ENCODE measurements at places on chromosomes 3 and 15. TPM values are rescaled to one million over a fixed set of nuclear protein-coding genes. Genes with fewer than 3 reads are reported as not detected.

Gene CTXND1
- total RNA-seq = 4.3 TPM

Gene GLT8D1
- 19.8 TPM for total RNA-seq

Gene REC114
- total RNA-seq = not detected

Gene TMEM158
- total RNA-seq = not detected

Gene CPEB1
- total RNA-seq = not detected

Gene TMEM44
- 20.9 TPM for total RNA-seq

Gene LRRC57
- total RNA-seq = 14.5 TPM

Gene LARP6
- total RNA-seq = 11.4 TPM

Gene LOXL1
- 48.4 TPM for total RNA-seq

Gene PCOLCE2
- total RNA-seq = 26.9 TPM

Gene GORASP1
- total RNA-seq = 53.1 TPM

Gene PIGZ
- 125 TPM for total RNA-seq

Gene DNAH1
- total RNA-seq = 6.1 TPM

Gene C3orf20
- total RNA-seq = not detected

Gene CNTN6
- not detected for total RNA-seq

Gene SYNPR
- 0.29 TPM for total RNA-seq

Gene SHF
- total RNA-seq = 0.43 TPM

Gene ZNF80
- total RNA-seq = not detected

Gene CHST14
- total RNA-seq = 14.6 TPM

Gene HRG
- total RNA-seq = not detected

Gene CX3CR1
- 0.37 TPM for total RNA-seq

Gene HRH1
- 0.29 TPM for total RNA-seq

Gene ZNF774
- total RNA-seq = 2.6 TPM

Gene PLEKHO2
- 15.2 TPM for total RNA-seq

Gene SKOR1
- total RNA-seq = 5.8 TPM

Gene CCRL2
- total RNA-seq = not detected

Gene AGBL1
- not detected for total RNA-seq

Gene TEX9
- 1.8 TPM for total RNA-seq

Gene CORO2B
- 2.8 TPM for total RNA-seq

Gene SFMBT1
- 7.6 TPM for total RNA-seq

Gene CD276
- 34.4 TPM for total RNA-seq

Gene CYP1A2
- total RNA-seq = not detected

Gene BNC1
- total RNA-seq = not detected

Gene CACNA1D
- total RNA-seq = 19.8 TPM

Gene HCN4
- total RNA-seq = not detected

Gene NANOGP8
- not detected for total RNA-seq

Gene OIP5
- 9.6 TPM for total RNA-seq

Gene CCR2
- total RNA-seq = not detected

Gene CSPG5
- total RNA-seq = 0.73 TPM

Gene GOLGA6L7
- total RNA-seq = not detected

Gene FANCD2OS
- not detected for total RNA-seq

Gene GRM2
- total RNA-seq = not detected

Gene METTL6
- total RNA-seq = 5.9 TPM

Gene ANKRD34C
- total RNA-seq = not detected

Gene FSIP1
- total RNA-seq = 0.43 TPM

Gene CP
- total RNA-seq = not detected

Data from stomach (tissue), 19 donors.